Non-pigmented ciliary epithelial cell (primary cell): ENCODE measurements at places on chromosomes 13 and 19.

- DNase-seq = no peak
These were observed 201.4 kb upstream of the TMTC4 start for GRCh38 chr13:100876044-100876403.

DNA sequence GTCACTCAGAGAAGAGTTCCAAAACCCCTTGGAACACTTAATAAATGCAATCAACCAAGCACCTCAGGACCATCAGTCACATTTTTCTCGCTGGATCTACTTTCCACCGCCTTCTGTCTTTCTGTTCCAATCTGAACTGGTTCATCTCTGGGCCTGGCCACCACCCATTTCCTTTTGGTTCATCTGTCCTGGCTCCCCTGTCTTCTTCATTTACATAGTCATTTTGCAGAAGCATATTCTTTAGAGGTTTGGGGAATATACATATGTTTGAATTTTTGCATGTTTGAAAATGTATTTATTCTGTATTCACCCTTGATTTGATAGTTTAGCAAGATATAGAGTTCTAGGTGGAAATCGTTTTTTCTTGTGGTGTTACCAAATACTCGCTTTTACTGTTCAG lies 188.2 kb downstream of the MTUS2 start:
- no peak for DNase-seq

DNA sequence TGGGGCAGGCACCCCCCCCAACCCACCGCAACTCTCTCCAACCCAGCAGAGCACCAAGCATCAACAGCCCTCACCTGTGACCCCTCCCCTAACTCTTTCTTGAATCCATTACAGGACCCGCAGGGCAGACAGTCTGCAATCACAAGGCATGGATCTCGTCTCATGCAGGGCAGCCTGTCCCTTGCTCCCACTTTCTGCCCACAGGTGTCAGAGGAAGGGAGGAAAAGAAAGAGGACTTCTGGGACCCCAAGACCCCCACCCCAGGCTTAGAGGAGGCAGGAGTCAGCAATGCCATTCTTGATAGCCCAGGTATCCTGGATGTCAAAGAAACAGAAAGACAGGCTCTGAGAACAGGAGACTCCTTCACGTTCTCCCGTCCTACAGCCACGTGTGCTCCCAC lies 47.4 kb upstream of the TUBGCP3 start:
- DNase-seq = no peak

DNA sequence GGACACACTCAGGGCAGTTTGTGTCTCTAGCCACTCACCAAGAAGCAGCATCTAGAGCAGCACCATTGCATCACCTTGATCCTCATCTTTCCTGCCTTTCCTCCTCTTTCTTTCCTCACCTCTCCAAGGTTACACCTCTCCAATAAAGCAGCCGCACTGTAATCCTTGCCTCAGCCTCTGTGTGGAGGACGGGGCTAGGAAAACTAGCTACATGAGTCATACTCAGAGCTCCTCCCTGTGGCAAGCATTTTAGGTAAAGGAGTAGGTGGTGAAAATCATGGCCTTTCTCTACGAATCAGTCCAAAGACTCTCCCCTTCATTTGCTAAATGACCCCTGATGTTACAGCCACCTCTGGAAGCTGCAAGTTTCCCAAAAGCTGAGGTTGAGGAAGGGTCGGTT lies 108.9 kb downstream of the DNAJC15 start:
- peak; percentile 36 for DNase-seq
